ENCODE measurements at places on chromosomes 5 and 9. TPM values are rescaled to one million over a fixed set of nuclear protein-coding genes. Genes with fewer than 3 reads are reported as not detected.
A peak's percentile ranks its signal among the peaks of the same experiment; 100 is the strongest.

The TEK gene
- total RNA-seq, result 18.0 TPM

The PCDHA10 gene
- 0.52 TPM for total RNA-seq

The ADGRV1 gene
- 0.19 TPM for total RNA-seq

The RLN1 gene
- not detected for total RNA-seq

The ADAMTS12 gene
- total RNA-seq, result 5.9 TPM

GRCh38 chr9:14135421-14135820 is 178.5 kb downstream of the NFIB start:
- DNase-seq, result no peak

- peak; percentile 69 for DNase-seq
Measured at GRCh38 chr9:135506327-135507103, 6.0 kb downstream of the MRPS2 start.

GRCh38 chr5:125088522-125089105 is 342.2 kb upstream of the ZNF608 start:
- no peak for DNase-seq

DNA sequence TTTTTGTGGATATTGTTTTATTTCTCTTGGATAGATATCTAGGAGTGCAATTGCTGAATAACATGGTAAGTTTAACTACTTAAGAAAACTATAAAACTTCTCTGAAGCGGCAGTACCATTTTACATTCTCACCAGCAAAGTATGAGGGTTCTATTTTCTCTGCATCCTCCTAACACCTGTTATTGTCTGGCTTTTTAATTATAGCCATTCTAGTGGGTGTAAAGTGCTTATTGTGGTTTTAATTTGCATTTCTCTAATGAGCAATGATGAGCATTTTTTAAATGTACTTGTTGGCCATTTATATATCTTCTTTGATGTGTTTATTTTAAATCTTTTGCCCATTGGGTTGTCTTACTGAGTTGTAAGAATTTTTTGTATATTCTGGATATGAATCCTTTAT is 28.7 kb downstream of the SMIM32 start:
- no peak for DNase-seq

- DNase-seq, result no peak
Measured at GRCh38 chr9:78437296-78437695, 140.4 kb downstream of the PSAT1 start.

DNA sequence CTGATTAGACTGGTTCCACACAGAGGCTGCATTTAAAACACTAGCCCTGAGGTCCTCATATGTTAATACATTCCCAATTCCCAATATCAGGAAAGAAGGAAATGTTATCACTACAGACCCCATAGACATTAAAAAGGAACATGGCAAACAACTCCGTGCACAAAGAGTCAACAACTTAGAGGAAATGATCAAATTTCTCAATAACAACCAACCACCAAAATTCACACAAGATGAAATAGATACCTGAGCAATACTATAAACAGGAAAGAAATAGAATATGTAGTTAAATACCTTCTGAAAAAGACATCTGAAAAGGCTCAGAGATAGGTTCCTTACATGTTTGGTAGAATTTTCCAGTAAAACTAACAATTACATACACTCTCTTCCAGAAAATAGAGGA is 28.9 kb downstream of the SEMA4D start:
- no peak for DNase-seq

DNA sequence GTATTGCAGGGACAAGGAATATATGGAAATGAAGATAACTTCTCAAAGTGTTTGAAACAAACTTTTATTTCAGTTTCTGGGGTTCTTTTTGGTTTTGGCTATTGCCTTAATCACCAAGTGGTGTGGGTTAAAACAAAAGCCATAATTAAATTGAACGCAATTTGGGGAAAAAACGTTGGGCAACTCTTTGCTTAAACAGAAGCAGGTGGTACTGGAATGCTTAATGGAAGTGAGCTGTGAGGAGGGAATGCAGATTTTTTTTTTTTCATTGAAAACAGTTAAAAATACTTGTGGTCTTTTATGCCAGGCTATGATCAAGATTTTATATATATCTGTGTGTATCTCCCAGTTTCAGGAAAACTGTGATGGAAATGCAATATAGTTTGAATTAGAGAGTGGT is 195.7 kb upstream of the TUT7 start:
- DNase-seq, result no peak

DNA sequence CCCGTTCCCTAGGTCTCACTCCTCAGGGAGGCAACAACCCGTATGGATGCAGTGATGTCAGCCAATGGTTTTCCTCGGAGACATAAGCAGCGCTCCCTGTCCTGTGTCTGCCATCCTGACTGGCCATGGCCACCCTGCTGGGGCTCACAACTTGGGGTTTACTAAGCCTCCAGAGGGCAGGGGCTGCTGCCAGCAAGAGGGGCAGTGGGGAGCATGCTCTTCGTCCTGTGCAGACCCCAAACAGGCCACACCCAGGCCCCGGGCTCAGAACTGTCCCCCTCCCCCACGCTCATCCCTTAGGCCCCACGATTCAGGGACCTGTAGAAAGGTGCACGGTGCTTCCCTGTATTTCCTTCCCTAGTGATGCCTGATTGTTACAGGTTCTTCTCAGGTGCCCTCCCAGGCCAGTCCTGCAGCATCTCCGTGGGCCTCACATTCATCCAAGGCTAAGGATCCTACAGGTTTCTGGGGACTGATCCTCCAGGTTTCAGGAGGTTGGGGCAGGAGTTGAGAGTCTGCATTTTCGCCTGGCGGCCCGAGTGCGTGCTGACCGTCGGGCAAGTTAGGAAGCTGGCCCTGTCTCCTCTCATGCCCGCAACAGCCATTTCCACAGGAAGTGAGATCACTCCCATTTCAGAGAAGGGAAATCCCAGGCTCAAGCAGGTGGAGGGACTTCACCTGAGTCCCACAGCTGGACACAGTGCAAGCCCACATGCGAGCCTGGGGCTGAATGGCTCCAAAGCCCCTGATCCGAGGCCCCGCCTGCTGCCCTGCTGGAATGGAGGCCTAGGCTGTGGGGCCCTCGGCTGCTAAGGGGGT is 217.6 kb downstream of the ROR2 start:
- peak; percentile 71 for DNase-seq

DNA sequence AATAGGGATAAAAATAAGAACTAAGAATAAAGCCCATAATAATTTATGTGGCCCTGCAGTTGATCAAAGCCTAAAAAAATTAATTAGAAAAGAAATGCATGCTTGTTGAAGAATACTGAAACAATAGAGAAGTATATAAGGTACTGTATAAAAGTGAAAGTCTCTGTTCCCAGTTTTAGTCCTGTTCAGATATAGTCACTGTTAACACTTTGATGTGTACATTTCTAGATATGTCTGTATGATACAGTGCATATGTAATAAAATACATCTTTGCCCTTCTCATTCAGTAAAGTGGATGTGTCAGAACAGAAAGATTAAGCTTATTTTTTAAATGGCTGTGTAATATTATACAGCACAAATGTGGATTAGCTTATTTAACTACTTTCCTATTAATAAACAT is 4.1 kb downstream of the C9orf85 start:
- DNase-seq, result no peak

GRCh38 chr5:98492258-98492657 is 281.2 kb upstream of the RGMB start:
- no peak for DNase-seq

GRCh38 chr5:140321796-140322195 is 18.9 kb upstream of the PFDN1 start:
- no peak for DNase-seq

DNA sequence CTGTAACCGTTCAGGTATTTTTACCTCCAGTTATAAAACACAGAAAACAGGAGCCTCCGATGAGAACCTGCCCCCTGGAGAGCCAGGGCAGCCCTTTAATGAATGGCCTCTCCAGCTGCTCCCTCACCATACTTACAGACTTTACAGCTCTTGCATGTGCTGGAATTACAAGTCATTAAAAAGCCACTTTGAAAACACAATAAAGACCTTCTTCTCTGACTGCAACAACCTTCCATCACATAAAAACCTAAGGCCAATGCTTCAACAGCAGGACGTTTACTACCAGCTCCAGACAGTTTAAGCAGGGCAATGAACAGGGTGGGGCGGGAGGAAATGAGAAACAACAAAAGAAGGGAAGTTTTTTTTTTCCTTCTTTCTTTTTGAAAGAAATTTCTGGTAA is 213.8 kb downstream of the MLLT3 start:
- DNase-seq, result no peak

DNA sequence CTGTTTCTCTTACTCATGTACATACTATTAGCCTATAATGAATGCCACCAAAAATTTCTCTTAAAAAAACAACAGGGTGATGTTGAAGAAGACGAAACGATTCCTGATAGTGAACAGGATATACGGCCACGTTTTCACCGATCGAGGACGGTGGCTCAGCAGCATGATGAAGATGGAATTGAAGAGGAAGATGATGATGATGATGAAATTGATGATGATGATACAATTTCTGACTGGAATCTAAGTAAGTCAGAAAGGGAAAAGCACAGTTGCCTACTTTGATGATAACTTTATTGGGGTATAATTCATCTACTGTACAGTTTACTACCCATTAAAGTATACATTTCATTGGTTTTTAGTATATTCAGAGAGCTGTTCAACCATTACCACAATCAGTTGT is 66.5 kb downstream of the TNPO1 start:
- DNase-seq, result no peak

DNA sequence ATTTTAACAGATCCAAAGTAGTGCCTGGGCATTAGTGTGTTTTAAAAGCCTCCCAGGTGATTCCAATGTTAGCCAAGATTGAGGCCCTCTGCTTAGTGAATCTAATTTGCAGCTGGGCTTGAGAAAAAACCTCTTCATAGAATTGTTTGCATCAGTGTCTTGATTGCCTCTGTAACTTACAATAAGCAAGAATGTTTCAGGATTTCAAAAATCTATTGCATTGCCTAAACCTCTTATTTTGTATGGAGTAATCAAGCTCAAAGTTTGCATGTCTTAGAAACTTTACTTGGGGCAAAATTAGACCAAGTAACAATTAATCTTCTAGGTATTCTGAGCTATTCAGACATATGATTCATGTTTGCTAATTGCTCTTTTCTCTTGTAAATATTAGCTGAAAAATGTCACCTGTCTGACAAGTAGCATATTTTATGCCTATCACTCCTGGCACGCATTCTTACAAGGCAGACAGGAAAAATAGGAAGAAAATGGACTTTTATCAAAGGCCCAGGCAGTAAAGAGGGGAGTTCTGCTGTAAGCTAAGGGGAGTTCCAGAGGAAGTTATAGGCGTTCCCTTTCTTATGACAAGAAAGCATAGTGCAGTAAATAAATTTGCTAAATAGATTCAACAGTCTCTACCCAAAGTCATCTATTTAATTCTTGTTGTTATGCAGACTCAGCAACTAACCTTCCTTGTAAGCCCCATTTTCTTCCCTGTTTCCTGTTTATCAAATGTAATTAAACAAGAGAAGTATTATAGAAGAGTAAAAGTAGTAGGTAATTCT is 21.0 kb downstream of the PDCD1LG2 start:
- DNase-seq, result no peak

DNA sequence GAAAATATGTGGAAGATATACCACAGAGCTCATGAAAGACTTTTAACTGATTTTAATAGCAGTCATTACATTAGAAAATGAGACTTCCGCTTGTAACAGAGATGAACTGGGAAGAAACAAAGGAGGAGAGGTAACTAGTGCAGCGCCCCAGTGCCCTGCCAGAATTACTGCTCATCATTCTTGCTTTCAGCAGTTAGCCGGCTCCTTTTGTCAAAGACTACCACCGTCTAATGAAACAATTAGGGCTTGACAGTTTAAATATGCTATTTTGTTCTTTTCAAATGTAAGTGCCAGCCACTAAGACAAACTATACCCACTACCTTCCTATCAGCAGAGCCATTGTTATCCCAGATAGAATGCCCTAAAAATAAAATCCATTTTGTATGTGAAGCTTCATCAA is 328.4 kb downstream of the EFNA5 start:
- DNase-seq, result no peak

DNA sequence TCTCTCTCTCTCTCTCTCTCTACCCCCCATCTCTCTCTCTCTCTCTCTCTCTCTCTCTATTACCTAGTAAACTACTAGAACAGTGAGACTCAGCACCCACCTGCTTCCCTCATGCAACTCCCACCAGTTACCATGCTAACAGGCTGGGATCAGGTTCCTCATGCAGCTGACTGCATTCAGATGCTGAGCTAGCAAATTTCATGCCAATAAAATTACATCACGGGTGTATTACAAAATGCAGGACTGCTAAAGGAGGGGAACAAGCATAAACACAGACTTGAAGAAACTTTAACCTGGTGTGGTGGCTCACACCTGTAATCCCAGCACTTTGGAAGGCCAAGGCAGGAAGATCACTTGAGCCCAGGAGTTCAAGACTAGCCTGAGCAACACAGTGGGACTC is 76.0 kb downstream of the CEMIP2 start:
- no peak for DNase-seq

DNA sequence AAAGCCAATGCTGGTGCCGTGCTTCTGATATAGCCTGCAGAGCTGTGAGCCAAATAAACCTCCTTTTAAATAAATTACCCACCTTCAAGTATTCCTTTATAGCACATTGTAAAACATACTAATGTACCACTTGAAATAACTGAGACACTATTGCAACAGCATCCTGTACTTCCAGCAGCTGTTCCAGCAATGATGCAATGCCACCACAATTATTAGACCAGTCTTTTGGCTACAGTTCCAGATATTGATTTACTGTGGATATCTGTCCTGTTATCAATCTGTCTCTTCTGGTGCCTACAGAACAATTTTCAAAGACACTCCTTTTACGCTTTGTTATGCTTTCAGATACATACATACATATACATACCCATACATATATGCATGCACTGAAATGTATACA is 567.9 kb downstream of the TAF11L14 start:
- no peak for DNase-seq

DNA sequence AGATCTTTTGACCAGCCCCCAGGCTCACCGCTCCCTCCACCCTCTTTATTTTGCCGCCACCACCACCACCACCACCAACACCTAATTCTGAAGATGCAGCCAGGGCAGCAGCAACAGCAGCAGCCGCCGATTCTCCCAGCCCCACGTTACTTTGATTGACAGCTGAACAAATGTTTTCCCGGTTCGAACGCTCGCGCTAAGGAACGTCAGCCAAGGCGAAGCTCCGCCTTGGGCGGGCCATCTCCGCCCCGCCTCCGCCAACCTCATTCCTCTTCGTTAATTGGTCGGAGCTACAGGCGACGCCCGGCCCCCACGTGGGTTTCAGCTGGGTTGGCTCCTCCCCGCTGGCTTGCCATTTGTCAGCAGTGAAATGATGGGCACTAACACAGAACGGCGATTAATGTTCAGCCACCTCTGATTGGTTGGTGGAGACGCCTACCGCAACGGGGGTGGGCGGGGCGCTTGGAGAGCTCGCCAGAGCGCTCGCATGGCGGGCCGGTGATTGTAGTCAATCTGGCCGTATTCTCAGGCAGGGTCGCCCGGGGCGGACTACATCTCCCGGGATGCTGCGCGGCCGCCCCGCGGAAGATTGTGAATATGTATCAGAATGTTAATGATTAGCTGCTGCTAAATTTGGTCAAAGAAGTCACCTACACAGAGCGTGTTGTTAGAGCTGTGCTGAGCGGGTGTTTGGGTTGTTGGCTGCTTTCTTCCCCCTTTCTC is at the start of gene TLE4:
TSS of gene TLE4 (plus strand) at position 657 of the 723 bp plus-strand sequence. CDS start 826 bp downstream, outside the sequence.
- DNase-seq, result peak; percentile 100

- no peak for DNase-seq
Measured at GRCh38 chr9:93039976-93040375, 18.5 kb upstream of the SUSD3 start.

Measured in posterior vena cava (tissue), 2 donors.